ENCODE measurements at places on chromosomes 2 and 18.

GRCh38 chr18:43046322-43046721 is 69.2 kb downstream of the RIT2 start:
- DNase-seq: no peak

GRCh38 chr2:227248876-227249275 is 76.2 kb upstream of the MFF start:
- no peak for DNase-seq

DNA sequence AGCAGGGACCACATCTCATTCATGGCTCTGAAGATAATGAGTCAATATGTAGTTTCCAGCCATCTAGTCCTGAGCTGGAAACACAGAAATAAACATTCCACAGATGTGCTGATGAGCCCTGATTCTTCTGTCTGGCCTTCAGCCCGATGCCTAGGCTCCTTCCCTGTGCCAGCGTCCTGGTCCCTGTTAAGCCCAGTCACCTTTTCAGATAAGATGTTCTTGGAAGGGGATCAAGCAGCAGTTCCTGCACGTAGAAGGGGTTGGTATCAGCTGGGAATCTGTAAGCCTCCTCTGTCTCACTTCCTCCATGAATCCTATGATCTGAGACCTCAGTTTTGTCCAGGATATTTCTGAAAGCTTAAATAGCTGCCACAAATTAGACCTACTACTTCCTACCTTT is 149.3 kb downstream of the TTC32 start:
- no peak for DNase-seq

DNA sequence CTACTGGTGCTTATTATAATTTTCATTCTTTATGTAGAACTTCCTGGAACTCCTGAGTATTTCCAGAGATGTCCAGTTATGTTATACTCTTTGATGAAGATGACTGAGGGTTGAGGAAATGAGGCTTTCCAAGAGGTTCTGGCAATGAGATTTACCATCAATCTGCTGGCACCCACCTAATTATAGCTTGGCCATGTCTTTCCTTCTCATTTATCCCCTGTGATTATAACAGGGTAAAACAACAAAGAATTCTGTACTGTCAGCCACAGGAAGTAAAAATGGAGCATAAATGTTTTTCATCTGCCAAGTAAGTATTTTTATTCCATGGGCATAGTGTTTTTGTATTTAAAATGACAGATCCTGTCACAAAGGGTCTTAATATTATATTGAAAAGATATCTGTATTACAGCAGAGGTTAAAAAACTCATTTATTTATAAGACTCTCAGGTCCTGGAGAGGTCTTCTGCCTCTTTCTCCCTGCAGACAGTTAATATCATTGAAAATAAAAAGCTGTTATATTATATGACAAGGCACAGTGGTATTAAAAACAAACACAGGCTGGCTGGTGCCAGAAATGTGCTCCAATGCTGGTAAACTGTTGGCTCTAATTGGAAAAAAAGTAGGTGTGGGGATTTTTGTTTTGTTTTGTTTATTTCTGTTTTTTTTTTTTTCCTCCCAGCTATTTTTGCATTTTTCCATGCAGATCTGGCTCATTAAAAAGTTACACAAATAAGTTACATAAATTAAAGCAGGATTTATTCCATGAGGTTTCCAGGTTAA is 1764.1 kb upstream of the CELF4 start:
- DNase-seq: no peak

- no peak for DNase-seq
These were observed 219.8 kb downstream of the DYSF start for GRCh38 chr2:71672826-71673795.

- DNase-seq: no peak
These were observed 111.6 kb upstream of the DNMT3A start for GRCh38 chr2:25453199-25453905.

DNA sequence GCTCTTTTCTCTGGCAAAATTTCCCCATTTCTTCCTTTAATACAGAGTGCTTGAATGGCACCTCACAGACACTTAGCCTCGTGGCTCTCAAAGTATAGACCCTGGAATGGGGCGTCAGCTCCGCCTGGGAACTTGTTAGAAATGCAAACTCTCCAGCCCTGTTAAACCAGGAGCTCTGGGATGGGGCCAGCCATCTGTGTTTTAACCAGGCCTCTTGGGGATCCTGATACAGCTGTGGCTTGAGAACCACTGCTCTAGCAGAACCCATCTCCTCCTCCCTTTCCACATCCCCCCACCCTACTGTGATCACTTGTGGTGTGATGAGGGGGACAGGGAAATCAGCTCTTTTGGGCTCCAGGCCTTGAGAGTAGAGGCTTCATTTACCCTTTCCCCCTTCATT is 15.9 kb downstream of the LTBP1 start:
- DNase-seq: no peak

GRCh38 chr2:142254031-142254430 is 123.2 kb upstream of the LRP1B start:
- DNase-seq: peak; percentile 41

DNA sequence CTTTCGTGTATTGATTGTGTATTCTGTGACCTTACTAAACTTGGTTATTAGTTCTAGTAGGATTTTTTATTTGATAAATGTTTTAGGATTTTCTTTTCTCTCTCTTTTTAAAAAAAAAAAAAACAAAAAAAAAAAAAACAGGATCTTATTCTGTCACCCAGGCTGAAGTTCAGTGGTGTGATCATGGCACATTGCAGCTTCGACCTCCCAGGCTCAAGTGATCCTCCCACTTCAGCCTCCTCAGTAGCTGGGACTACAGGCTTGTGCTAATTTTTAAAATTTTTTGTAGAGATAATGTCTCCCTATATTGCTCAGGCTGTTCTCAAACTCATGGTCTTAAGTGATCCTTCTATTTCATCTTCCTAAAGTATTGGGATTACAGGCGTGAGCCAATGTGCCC is 19.0 kb downstream of the TTLL4 start:
- no peak for DNase-seq

DNA sequence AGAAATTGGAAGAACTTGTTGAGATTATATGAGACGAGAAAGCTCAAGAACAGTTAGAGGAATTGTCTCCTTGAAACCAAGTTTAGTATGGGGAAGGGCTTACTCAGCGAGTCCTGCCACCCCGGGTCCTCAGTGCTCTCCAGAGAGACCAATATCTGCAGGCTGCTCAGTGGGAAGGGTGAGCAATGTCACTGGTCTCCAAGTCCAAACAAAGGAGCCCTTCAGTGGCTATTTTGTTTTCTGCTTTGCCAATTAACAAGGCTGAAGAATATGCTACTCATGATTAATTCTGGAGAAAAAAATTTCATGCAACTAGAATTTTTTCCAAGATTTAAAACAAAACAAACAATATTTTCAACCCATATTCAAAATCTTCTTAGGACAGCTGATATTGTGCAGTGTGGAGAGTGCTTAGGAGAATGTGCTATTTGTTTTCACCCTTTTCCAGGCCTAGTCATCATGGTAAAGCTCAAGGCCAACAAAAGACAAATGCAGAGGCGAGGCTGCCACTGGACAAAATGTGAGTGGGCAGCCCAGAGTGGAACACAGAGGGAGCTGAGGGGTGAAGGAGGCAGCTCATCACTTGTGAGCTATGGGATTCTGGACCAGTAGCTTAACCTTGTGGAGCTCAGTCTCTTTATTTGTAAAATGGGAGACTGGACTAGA is 83.8 kb upstream of the TMEM17 start:
- no peak for DNase-seq

GRCh38 chr18:57850063-57850462 is 46.9 kb upstream of the ATP8B1 start:
- DNase-seq: no peak

- no peak for DNase-seq
These were observed 1042.3 kb upstream of the NRXN1 start for GRCh38 chr2:52074130-52074719.

- no peak for DNase-seq
These were observed 58.2 kb downstream of the PPP1R1C start for GRCh38 chr2:182043861-182044260.

GRCh38 chr2:121887513-121888188 is 132.2 kb downstream of the TSN start:
- DNase-seq: no peak

- DNase-seq: peak; percentile 4
These were observed 81.8 kb upstream of the ADAM23 start for GRCh38 chr2:206361407-206362045.

GRCh38 chr2:235148201-235149170 is 196.7 kb downstream of the SH3BP4 start:
- DNase-seq: no peak

- DNase-seq: no peak
These were observed 2.9 kb downstream of the ANKRD12 start for GRCh38 chr18:9139400-9140039.

DNA sequence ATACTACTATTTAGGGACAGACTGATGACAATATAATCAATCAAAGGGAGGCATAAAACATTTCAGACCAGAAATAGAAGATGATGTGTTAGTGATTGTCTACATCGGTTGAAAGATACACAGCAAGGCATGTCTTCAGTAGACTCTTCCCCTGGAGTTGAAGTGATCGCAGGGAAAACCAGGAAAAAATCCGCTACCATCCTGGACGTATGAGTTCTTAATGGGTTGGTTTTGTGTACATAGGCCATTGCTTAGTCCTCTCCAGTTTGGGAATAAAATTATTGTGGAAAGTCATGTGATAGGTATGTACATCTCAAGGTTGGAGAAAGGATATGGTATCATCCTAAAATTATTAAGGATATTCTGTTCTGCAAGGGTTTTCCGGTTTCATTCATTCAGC is 4.3 kb downstream of the APCDD1 start:
- no peak for DNase-seq

DNA sequence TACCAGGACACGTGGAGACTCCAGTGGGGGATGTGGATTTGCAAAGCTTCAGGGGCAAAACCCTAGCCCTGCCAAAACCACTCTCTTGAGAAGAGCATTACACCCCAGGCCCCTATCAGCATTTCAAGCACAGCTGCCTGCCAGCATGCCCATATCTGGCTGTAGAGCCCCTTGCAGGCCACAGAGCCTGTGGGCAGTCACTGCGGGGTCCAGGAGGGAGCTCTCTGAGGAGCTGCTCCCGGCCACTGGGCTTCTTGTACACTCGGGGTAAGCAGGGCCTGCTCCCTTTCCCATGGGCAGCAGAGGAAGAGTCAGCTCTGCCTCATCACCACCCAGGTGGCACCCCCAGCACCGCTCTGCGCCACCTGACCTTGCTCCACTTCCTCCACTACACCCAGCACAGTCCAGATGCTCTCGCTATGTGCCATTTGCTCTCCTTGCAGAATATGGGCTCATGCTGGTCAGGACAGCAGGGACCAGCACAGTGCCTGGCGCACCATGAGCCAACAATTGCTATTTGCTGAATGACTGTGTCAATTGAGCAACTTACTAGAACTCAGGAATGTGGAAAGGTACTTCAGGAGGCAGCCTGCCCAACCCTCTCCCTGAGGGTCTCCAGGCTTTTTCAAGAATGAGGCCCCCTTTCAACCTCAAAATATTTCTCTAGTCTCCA is 7.4 kb downstream of the CHST10 start:
- no peak for DNase-seq

DNA sequence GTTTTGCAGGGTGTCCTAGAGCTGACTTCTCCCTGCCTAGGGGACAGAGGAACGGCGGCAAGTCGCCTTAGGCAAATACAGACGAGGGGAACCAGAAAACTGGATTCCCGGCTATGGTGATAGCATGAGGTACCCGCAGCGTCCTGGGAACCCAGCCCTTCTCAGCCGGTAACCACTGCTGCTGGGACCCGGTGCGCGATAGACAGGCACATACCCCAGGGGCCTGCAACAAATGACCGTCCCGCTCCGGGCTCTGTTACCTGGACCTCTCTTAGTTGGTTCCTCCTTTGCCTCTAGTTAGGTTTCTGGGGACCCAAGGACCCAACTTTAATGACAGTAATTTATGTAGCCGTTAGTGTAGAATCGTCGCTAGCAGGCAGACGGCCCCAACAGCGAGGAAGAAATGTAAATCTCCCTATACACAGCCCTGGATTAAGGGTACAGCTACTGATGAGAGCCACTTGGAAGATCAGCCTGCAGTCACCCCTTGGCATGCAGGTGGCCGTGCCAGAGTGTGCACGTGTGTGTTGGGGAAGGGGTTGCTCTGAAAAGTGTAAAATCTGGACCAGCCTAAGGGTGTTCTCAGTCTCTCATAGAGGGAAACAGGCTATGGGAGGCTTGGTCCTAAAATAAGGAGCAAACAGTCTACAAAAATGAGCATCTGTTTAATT is 819 bp upstream of the SERPINE2 start:
- DNase-seq: no peak

DNA sequence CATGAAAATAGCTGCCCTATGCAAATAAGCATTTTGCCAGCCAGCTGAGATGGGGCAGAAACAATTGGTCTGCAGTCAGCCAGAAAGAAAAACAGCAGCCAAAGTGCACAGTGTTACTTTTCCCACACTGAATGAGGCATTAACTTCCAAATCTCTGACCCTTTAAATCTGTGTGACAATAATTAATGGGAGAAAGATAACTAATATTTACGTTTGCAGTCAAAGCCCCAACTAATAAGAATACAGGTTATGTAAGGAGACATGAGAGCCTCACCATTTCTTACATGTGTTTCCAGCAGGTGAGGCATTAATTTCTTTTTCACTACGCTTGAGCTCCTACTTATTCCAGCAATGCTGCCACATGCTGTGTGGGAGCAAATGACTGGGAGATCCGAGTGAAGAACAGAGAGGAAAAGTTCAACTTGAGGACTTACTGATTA is 339.0 kb downstream of the SATB2 start:
- no peak for DNase-seq

- DNase-seq: peak; percentile 25
These were observed 4.5 kb downstream of the LPIN1 start for GRCh38 chr2:11750917-11751316.

- peak; percentile 55 for DNase-seq
These were observed 31.2 kb downstream of the ARHGAP25 start for GRCh38 chr2:68765739-68766375.

GRCh38 chr2:10909050-10909995 is 2.4 kb upstream of the KCNF1 start:
- DNase-seq: peak; percentile 50

DNA sequence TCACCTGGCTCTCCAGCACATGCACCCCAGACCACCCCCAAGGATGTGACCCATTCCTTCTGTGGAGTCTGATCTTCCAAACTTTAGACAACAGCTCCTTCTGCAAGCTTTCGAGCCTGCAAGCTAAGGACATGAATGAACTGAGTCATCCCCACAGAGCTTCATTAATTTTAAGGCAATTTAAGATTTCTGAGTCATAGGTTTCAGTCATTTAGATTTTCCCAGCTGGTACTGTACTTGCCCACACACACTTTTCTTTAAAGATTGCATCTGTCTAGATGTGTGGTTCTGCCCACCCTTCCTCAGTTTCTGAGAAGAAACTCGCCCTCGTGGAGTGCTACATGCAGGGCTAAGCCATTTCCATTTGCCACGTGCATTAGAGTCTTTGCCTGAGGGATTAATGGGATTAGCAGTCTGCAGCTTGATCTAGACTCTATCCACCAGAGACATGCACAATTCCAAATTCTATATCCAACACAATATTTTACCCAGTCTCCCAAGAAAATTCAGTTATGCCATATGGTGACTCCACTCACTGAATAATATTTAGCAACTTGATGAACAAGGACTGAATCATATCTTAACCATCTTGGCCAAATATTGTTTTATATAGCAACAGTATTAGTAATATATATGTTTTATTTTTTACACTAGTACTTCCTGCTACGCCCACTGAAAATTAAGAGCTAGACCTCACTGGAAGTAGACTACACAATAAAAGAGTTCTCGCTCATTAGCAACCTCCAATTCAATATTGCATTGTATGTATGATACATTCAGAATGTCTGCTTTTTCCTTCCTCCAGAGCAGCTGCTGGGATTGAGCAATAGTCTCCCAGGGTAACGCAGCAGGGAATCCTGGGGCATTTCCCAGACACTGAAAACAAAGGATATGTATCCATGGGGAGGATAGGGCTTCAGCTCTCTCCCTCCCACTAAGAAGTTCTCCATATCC is 14.3 kb upstream of the TRIB2 start:
- no peak for DNase-seq
